ENCODE measurements at places on chromosomes 5 and 9. TPM values are rescaled to one million over a fixed set of nuclear protein-coding genes. Genes with fewer than 3 reads are reported as not detected.

DNA sequence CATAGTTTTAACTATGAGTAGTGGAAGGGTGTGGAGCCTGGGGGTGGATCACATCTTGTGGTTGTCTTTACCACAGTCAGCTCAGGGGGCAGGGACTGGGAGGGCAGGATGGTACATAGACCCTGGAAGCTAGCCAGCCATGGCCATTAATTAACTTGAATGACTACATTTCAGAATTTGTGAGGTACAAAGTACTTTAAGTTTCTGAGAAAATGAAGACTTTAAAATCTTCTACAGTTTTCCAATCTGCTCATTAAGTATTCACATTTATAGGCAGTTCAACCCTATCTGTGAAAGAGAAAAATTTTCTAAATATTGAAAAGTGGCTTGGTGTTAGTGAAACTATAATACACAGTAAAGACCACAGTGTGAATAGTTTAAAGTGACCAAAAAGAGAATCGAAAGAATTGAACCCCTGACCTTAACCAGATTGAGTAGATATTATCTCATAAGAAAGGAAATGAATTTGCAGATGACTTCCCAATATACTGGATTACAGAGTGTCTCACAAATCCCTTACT lies 234.2 kb upstream of the MEF2C start:
- H3K36me3 ChIP-seq: no peaks in the 10 kb centered on the region
- H3K4me1 ChIP-seq: peaks cover 3% of the 10 kb centered on the region
- no peak for DNase-seq
- no peak overlapping the region for H3K27ac ChIP-seq

Gene ZNF366
- total RNA-seq: not detected

DNA sequence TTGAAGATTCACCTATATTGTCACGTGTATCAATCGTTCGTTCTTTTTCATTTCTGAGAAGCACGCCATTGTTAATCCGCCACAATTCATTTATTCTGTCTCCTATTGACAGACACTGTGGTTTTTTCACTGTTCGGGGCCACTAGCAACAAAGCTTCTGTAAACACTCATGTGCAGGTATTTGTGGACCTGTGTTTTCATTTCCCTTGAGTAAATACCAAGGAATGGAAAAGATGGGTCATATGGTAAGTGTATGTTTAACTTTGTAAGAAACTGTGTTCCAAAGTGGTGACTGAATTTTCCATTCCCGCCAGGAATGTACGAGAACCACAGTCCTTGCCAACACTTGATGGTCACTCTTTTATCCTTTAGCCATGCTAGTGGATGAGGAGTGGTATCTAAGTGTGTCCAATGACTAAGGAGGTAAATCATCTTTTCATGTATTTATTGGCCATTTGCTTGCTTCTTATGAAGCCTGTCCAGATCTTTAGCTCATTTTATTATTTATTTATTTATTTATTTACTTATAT lies 10.7 kb downstream of the ABO start:
- no peaks in the 10 kb centered on the region for H3K36me3 ChIP-seq
- H3K4me1 ChIP-seq: no peaks in the 10 kb centered on the region
- peaks cover 38% of the 10 kb centered on the region for H3K27me3 ChIP-seq
- DNase-seq: no peak
- no peak overlapping the region for H3K27ac ChIP-seq

- no peak for DNase-seq
- H3K27me3 ChIP-seq: no peaks in the 10 kb centered on the region
- no peaks in the 10 kb centered on the region for H3K4me1 ChIP-seq
- H3K4me3 ChIP-seq: no peak overlapping the region
- H3K27ac ChIP-seq: no peak overlapping the region
- H3K36me3 ChIP-seq: no peaks in the 10 kb centered on the region
These were observed 298.4 kb upstream of the PRDM9 start for GRCh38 chr5:23208959-23209431.

Gene CCDC183
- 0.89 TPM for total RNA-seq

Gene C5orf58
- not detected for total RNA-seq
